Activated CD8-positive, alpha-beta memory T cell treated with anti-CD3 and anti-CD28 coated beads, Interleukin-2, amount 10 ng/mL, durations not matched to agents 7 days and 5 days (primary cell): ENCODE measurements at places on chromosomes 1 and 21. TPM values are rescaled to one million over a fixed set of nuclear protein-coding genes. Genes with fewer than 3 reads are reported as not detected.

Gene HHIPL2
- total RNA-seq: 0.53 TPM

Gene CD48
- 304 TPM for total RNA-seq

Gene RIPPLY3
- 0.14 TPM for total RNA-seq

Gene SFN
- total RNA-seq: 0.73 TPM

Gene CFAP74
- total RNA-seq: not detected

Gene TAS1R3
- total RNA-seq: 0.77 TPM

DNA sequence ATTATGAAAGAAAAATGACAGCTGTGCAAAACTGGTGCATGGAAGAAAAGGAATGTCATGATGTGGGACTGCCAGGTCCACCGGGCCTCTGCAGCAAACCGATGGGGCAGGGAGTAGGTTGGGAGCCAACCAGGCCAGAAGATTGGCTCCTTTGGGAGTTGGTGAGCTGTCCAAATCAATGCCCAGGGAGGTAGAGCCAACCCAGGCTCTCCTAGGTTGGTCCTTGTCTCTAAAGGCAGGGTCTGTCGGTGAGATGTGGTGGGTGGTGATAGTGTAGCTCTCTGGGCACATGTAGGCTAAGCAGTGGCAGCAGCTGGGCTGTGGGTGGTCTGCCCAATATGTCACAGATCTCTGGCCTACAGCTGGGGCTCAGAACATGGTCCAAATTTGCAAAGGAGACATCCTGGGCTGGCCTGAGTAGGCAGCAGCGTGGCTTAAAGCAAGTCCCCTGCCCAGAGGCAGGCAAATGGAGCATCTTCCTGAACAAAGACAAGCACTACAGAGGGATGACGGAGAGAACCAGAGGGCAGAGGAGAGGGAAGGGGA is 61.2 kb upstream of the PRDX6 start:
- DNase-seq: no peak

GRCh38 chr1:51564124-51564523 is 45.1 kb upstream of the EPS15 start:
- DNase-seq: no peak

- DNase-seq: no peak
Measured at GRCh38 chr21:45721671-45722070, 78.1 kb downstream of the PCBP3 start.

DNA sequence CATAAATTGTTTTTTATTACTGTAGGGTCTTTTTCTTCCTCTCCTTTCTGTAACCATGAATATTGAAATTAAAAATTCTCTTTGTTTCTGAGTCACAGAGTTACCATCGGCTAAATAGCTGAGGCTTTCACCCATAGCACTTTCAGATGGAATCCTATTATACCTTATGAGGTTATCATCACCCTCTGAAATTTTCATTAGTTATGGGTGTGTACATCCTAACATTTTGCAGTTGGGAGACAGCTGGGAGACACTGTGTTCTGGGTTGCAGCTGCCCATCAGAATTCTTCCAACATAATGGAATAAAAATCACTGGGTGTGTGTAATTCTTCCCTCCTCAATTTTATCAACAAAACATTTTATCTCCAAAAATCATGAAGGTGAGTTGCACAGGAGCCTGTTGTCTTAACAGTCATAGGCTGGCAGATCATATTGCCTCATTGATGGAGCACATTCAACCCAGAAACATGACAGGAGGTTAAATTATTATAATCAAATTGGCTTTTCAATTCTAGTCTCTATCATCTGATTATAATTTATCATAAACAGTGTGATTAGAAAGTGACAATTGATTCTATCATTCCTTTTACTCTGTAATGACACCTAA is 17.4 kb downstream of the CYYR1 start:
- DNase-seq: no peak

DNA sequence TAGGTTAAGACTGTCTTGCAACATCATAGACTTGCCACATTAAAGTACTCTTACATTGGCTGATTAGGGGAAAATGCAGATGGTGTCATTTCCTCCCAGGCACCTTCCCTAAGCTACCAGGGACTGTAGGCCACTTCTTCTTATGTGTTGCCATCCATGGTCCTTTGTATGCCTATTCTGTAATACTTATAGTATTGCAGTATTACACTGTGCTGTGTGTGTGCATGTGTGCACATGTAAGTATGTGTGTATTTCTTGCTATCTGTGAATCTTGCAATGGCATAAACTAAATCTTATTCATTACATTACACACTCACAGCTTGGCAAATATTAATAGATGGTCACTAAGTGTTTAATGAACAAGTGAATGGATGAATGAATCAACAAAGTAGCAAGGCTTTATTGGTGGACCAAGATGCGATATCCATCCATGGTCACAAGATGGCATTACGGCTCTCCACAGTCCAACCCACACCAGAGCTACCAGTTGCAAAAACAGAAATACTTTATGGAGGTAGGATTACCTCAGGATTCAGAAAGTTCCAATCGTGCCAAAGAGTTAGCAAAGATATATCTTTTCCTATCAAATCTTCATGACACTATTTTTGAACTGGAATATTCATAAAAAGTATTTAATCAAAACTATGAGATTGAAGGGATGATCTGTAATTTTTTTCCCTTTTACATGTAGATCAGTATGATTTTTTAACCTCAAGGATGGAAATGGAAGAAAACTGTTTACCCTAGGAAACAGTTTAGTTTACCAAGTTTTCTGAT is 160.2 kb downstream of the DENND1B start:
- DNase-seq: no peak

DNA sequence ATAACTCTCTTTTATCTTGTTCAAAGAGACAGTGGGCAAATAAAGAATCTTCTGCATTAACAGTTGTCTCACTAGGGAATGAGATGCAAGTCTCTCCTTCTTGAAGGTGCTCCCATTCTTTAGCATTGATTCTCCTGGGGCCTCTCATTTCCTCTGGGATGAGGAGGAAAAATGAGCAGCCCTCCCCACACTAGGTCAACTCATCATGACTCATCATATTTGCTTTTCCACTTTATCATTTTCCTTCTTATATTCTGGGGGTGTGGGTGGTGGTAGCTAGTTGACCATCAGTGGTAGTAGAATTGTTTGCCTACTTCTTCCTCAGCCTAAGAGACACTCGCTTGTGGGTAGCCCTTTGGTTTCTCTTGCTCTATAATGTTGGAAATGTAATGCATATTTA is 182.0 kb upstream of the C1orf87 start:
- DNase-seq: no peak

GRCh38 chr1:221740369-221740992 is 1.4 kb downstream of the DUSP10 start:
- no peak for DNase-seq

- DNase-seq: no peak
Measured at GRCh38 chr1:34332996-34333395, 156.3 kb downstream of the C1orf94 start.

DNA sequence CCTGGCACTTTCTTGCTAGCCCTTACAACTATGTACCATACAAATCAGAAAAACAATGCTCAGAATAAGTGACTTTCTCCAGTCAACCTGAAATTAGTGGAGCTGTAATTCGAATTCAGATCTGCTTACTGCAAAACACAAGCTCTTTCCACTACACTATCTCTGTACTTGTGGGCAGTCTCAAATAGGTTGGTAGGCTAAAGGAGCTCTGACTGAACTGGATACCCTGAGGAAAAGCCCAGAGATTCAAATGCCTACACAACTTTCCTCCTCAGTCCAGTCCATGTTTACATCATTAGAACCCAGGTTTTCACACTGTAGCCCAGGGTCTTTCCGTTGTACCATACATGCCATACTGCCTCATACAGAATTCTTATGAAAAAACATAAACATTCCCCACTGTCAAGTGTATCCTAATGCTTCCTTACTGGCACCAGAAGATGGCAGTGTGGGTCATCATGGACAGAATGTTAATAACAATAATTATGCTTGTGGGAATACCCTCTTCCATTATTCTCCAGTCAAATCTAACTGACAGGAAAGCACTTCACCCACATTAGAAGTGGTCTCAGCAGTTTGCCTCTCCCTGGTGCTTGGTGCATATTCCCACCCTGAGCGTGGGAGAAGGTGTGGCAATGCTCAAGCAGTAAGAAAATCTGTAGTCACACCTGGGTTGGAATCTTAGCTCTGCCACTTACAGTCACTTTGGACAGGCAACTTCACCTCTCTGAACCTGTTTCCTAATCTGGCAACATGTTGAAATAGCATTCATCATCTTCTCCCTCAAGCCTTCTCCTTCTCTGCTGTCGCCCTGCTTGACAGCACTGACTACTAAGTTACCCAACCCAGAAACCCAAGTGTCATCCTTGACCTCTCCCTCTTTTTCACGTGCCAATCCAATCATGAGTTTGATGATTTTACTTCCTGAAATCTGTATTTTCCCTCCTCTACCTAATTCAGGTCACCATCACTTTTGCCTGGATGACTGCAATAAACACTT is 14.4 kb upstream of the ZFYVE9 start:
- DNase-seq: no peak

GRCh38 chr21:38824124-38824822 is 18.5 kb downstream of the ETS2 start:
- DNase-seq: no peak

GRCh38 chr1:88813471-88813870 is 77.9 kb downstream of the GTF2B start:
- DNase-seq: no peak

DNA sequence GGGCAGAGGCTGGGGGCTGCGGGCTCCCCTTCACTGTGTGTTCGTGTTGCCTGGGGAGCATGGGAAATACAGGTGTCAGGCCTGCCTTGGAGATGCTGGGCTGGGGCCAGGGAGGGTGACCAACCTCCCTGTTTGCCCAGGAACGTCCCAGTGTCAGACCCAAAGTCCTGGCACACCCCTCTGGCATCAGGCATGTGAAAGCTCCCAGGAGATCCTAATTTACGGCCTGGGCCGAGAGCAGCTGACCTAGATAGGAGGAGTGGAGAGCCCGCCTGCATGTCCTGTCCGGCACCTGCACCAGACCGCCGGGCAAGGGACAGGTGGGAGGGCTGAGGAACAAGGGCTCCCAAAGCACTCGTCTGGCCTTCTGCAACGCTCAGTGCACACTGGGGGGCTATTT is 124.8 kb downstream of the PRDM16 start:
- DNase-seq: no peak

GRCh38 chr21:17352996-17353655 is 159.7 kb upstream of the CXADR start:
- DNase-seq: no peak

DNA sequence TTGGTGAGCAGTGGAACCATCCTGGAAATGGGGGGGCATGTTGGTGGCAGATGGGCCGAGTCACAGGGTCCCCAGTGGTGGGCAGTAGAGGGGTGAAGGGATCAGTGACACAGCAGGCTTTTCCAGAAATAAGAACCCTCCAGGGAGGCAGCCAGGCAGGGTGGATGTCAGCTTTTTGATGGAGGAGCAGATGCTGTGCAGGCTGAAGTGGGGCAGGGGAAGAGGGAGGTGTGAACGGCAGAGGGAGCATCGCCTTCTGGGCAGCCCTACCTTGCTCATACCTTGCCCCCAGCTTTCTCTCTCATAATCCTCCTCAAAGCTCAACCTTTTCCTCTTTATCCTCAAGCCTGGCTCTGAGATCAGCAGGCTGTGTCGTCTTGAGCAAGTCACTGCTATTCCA is 131.8 kb upstream of the IPO9 start:
- no peak for DNase-seq

- DNase-seq: no peak
Measured at GRCh38 chr1:18948913-18949685, 7.4 kb downstream of the IFFO2 start.

- DNase-seq: no peak
Measured at GRCh38 chr1:58779801-58780382, 4.0 kb downstream of the JUN start.

DNA sequence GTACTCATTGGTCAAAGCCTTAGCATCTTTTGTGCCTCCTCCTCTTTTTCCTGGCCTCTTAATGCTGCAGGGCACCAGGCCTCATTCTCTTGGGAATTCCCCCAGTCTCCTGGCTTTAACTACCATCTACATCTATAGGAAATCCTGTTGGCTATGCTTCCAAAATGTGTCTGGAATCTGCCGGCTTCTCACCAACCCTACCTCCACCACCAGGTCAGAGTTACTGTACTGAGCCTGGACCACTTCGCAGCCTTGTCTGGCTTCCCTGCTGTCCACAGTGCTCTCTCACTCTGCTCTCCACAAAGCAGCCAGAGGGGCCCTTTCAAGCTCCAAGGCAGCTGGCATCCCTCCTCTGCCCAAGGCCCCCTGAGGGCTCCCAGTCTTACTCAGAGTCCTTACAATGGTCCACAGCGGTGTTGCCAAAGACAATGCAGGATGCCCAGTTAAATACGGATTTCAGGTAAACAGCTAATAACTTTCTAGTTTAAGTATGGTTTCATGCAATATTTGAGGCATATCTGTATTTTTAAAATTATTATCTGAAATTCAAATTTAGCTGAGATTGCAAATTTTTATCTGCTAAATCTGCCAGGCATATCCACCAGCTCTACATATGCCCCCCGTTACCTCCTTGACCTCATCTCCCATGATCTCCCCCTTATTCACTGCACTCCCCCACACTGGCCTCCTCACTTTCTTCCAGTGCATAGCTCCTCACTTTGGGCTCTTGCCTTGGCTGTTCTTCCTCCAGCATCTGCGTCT is 34.5 kb upstream of the FAM163A start:
- DNase-seq: no peak

- no peak for DNase-seq
Measured at GRCh38 chr1:14108356-14109275, 408.6 kb downstream of the PRDM2 start.

- DNase-seq: no peak
Measured at GRCh38 chr1:41762777-41763176, 155.9 kb downstream of the HIVEP3 start.

DNA sequence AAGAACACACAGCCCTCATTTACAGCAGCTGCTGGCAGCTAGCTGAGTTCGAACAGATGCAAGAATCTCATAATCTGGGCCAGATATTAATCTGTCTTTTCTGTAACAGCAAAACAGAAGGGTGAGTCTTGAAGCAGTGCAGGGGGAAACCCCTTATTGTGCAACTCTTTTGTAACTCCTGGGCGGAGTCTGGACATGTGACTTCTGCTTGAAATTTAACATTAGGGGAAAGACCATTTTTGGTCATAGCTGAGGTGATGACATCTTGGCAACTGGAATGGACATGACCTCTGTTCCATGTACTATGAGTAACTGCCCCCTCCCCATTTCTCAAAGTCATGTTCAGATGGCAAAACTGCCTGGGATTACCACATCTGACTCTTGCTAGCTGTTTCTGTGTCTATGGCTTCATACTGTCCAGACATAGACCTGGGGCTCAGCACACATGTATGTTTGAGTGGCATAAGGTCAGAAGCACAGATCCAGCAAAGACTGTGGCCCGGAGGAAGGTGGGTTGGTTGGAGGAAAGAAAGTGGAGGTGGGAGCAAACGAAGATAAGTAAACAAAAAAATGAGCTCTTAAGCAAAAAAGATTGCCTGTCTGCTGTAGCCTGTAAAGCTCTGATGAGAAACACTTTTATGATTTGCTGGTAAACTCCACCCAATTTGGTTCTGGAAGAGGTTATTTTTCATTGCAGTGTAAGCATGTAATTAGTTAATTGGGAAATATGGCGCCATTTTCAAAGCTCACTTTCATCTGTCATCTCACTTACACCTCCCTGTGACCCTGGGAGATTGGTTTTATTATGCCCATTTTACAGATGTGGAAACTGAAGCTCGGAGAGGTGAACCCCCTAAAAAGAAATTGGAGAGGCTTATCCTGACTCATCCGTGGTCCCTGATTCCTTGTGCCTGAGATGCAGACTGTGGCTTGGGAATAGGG is 26.1 kb downstream of the ETS2 start:
- peak; percentile 47 for DNase-seq
